ENCODE measurements at places on chromosomes 12 and 14. TPM values are rescaled to one million over a fixed set of nuclear protein-coding genes. Genes with fewer than 3 reads are reported as not detected.

The KLRF2 gene
- not detected for total RNA-seq

The GARIN6 gene
- total RNA-seq = not detected

The GON7 gene
- 8.2 TPM for total RNA-seq

DNA sequence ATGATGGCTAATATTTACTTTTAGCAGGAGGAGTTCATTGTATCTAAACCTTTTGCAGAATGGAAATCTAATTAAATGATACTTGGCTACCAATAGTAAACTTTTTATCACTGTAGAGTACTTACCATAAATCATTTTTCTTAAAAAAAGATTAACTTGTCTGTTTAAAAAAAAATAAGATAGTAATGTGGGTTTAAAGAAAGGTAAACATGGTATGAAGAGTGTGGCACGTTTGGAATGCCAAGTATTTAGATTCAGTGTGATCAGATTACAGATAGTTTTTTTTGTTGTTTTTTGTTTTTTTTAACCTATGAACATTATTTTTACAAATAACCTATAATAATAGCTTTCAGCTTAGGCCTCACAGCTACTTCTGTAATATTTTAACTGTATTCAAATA lies 25.8 kb downstream of the KTN1 start:
- no peak for DNase-seq

DNA sequence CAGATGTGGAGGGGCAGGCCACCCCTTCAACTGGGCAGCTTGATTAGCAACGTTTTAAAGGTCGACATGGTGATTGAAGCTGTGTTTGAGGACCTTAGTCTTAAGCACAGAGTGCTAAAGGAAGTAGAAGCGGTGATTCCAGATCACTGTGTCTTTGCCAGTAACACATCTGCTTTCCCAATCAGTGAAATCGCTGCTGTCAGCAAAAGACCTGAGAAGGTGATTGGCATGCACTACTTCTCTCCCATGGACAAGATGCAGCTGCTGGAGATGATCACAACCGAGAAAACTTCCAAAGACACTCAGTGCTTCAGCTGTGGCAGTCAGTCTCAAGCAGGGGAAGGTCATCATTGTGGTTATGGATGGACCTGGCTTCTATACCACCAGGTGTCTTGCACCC lies 23.9 kb upstream of the AICDA start:
- DNase-seq = no peak

DNA sequence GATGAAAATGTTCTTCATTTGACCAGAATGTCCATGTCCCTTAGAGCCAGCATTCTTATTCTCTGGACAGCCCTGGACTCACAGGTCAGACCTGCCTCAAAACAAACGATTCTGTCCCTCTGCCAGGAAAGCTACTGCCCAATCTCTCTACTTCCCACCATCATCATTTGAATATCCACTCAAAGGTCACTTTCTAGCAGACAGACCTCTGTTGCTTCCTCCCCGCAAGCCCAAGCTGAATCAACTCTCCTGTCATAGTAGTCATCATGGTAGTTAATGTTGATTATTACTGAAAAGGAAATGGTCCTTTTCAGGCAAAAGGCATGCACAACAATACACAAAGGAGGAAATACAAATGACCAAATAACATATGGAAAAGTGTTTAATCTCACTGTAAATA lies 39.6 kb upstream of the CPM start:
- no peak for DNase-seq

Data from omental fat pad (tissue), 4 donors.